ENCODE measurements at places on chromosomes 4 and X.
A peak's percentile ranks its signal among the peaks of the same experiment; 100 is the strongest.

DNA sequence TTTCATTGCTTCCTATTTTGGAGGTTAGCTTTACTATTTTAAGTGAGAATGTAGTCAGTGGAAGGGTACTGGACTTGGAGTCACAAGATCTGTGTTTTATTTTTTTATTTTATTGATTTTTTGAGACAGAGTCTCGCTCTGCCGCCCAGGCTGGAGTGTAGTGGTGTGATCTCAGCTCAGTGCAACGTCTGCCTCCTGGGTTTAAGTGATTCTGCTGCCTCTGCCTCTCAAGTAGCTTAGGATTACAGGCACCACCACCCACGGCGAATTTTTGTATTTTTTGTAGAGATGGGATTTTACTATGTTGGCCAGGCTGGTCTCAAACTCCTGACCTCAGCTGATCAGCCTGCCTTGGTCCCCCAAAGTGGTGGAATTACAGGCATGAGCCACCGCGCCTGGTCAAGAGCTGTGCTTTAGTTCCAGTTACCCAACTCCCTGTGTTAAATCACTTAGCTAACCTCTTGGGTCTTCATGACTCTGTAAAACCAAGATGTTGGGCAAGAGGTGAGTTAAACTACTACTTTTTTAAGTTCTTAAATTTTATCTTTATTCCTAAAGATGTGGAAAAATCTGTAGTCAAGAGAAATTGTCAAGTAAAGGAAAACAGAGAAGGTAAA, 11.2 kb downstream of the USP9X start:
- DNase-seq: no peak

DNA sequence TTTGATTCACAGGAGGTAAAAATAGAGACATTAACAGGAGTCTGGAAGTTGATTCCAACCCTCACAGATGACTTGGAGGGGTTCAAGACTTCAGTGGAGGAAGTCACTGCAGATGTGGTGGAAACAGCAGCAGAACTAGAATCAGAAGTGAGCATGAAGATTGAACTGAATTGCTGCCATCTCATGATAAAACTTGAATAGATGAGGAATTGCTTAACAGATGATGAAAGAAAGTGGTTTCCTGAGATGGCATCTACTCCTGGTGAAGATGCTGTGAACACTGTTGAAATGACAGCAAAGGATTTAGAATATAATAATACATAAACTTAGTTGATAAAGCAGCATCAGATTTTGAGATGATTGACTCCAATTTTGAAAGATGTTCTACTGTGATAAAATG, 76.5 kb downstream of the RELL1 start:
- DNase-seq: no peak

- no peak for DNase-seq
Observed at GRCh38 chrX:112751076-112751475, 71.3 kb upstream of the LHFPL1 start.

DNA sequence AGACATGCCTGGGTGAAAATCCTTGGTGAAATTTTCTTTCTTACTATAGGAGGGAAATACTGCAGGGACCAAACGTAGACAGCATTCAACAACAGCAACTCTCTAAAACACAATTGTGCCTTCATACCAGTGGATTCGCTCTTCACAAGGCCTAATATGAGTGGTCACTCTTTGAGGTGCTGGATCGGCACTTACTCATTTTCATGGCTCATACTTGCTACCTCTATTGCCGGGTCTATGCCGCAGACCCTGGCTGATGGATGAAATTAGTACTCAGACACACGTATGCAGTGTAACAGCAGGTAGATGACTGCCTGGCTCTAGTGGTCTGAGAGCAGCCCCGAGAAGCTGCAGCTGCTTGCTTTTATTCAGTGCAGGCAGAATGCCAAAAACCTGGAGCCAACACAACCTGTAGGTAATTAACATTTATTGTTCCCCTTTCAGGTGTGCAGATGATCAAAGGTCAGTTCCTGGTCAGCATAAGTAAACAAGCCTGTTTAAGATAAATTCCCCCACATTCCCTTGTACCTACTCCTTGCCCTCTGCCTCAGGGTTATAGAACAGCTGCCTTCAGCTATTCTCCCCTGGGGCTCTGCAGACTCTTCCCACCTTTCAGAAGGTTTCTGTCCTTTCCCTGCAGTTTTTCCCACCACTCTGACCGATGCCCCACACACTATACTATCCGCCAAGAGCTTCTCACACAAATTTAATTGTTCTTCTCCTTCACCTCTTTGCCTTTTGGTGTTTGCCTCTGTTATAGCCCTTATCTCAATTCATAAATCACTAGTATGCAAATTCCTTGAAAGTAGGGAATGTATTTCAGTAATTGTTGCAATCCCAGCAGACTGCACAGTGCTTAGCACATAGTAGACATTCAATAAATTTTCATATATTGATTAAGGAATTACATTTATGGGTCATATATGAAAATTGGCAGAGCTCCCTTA, 210.0 kb downstream of the SPANXN3 start:
- DNase-seq: no peak

- DNase-seq: no peak
Observed at GRCh38 chrX:105882581-105883275, 60.4 kb downstream of the NRK start.

DNA sequence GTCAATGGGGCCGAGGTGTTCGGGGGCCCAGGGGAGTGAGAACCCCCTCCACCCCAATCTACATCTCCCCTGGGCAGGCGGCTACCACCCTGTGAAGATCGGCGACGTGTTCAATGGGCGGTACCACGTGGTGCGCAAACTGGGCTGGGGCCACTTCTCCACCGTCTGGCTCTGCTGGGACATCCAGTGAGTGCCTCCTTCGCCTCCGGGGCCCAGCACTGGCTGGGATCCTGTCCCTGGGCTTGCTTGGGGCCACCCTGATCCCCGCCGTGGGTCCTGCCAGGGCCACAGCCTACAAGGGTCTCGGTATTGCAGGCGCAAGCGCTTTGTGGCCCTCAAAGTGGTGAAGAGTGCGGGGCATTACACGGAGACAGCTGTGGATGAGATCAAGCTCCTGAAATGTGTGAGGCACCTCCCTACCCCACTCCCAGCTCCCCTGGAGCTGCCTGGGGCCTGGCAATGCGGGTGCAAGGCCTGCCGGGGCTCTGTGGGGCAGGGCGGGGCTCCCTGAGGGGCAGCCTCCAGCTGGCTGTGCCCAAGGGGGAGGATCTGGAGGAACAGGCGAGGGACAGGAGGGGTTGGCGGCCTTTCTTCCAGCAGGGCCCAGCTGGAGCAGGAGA, 697 bp downstream of the SRPK3 start:
- no peak for DNase-seq

DNA sequence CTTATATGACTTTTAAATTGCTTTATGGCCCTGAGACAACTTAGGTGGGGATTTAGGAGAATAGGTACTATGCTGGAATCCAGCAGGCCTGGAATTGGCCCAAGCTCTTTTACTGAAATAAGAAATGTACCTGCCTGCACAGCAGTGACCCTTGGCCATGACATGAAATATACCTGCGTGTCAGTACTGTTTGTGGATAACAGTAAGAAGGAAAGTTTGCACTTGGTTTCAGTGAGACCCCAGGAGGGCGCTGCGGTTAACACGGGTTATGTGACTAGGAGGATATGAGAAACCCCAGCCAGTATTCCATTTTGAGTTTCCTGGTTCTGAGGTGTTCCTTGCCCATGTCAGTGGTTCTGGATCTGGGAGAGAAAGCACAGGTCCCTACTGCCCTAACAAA, 5.3 kb downstream of the MTM1 start:
- peak; percentile 16 for DNase-seq
